Dermis lymphatic vessel endothelial cell (primary cell): ENCODE measurements at places on chromosomes 7 and 10. TPM values are rescaled to one million over a fixed set of nuclear protein-coding genes. Genes with fewer than 3 reads are reported as not detected.

Gene GARS1
- 45.2 and 45.7 TPM in 2 replicates for total RNA-seq

Gene GFRA1
- total RNA-seq: 5.1 and 33.4 TPM in 2 replicates

Gene STK31
- 0.11 and 0.17 TPM in 2 replicates for total RNA-seq

Gene PNLIPRP2
- not detected in 2 replicates for total RNA-seq

Gene COL13A1
- 0.98 and 1.4 TPM in 2 replicates for total RNA-seq

Gene CYCS
- 27.1 and 30.1 TPM in 2 replicates for total RNA-seq

Gene RNF133
- 0.60 and 0.76 TPM in 2 replicates for total RNA-seq

Gene OGDHL
- 0.22 and 0.34 TPM in 2 replicates for total RNA-seq

Gene DPP6
- total RNA-seq: not detected in 2 replicates

Gene C10orf53
- total RNA-seq: not detected in 2 replicates

Gene SVIL
- total RNA-seq: 84.1 and 103 TPM in 2 replicates

Gene SPDYE16
- total RNA-seq: 0.11 TPM in 1 of 2 replicates, not detected in the other

Gene MKX
- under 0.01 TPM in 2 replicates for total RNA-seq

Gene C10orf71
- total RNA-seq: not detected in 2 replicates

Gene DOCK4
- 65.9 and 71.8 TPM in 2 replicates for total RNA-seq

Gene OR2A1
- total RNA-seq: under 0.01 TPM in 1 of 2 replicates, not detected in the other

Gene ABCB1
- total RNA-seq: 0.26 and 0.87 TPM in 2 replicates

Gene MYPN
- 0.11 TPM in 1 of 2 replicates, not detected in the other for total RNA-seq

Gene PILRB
- 9.4 and 14.3 TPM in 2 replicates for total RNA-seq

Gene STRIP2
- total RNA-seq: 2.4 and 2.5 TPM in 2 replicates

Gene DMBT1
- total RNA-seq: not detected in 2 replicates

Gene C10orf62
- total RNA-seq: not detected in 2 replicates

Gene TMEM178B
- under 0.01 and 0.11 TPM in 2 replicates for total RNA-seq

Gene TRIM24
- total RNA-seq: 12.2 and 13.0 TPM in 2 replicates

Gene ERVW-1
- total RNA-seq: not detected in 2 replicates
